ENCODE measurements at places on chromosomes 11 and 22.

DNA sequence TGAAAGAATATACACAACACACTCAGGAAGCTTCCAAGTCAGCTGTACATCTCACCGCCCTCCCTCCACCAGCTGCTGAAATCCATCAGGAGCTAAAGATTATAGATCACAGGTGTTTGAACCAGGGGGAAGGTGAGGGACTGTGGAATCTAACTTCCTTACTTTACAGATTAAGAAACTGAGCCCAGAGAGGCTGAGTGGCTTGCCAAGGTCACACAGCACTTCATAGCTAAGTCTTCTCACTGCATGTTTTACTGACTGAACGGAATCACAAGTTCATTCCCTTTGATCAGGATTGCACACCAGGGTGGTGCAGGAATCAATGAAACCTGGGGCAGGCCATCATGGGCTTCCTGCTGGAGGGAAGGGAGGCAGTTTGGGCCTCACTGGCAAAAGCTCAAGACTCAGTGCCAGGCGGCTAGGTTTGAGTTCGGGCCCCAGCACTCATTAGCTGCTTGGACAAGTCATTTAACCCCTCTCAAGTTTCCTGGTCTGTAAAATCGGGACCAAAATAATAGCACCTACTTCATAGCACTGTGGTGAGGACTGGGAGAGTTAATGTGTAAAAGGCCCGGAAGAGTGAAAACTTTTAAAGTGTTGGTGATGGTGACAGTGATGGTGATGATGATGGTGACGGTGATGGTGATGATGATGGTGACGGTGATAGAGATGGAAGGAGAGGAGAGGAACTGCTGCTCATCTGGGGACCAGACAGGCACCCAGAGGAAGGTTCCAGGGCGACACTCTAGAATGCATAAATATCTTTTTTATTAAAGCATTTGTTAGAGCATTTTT lies 8.2 kb downstream of the CD5 start:
- no peak for DNase-seq

GRCh38 chr11:70335511-70335910 lies 62.8 kb upstream of the CTTN start:
- no peak for DNase-seq

DNA sequence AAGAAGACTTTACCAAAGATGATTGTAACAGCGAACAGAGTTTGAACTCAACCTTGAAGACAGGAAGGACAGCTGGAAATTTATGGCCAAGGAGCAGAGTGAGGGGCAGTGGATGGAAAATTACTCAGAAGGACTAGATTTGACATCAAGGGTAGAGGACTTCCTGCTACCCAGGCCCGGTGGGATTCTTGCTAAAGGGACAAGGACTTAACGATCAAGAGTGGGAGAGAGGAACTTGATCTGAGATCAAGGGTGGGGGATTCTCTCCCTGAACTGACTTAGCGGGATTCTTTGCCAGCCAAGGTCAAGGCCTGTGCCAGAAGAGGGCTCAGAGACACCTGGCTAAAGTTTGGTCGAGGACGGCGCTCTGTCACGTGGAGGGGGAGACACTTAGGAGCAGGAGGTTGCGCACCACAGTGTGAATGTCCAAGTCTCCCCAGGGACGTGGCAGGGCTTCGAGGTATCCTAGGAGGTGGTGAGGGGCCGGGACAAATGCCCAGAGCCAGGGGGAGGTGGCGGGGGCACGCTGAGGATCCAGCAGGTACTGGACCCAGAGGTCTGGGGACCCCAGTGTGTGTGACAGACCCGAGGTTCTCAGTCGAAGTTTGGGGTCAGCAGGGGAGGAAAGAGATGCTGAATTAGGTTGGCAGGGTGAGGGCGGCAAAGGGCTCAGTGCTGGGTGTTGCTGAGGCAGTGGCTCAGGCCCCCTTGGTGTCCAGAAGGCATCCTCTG lies 46.1 kb upstream of the SHISAL1 start:
- no peak for DNase-seq

DNA sequence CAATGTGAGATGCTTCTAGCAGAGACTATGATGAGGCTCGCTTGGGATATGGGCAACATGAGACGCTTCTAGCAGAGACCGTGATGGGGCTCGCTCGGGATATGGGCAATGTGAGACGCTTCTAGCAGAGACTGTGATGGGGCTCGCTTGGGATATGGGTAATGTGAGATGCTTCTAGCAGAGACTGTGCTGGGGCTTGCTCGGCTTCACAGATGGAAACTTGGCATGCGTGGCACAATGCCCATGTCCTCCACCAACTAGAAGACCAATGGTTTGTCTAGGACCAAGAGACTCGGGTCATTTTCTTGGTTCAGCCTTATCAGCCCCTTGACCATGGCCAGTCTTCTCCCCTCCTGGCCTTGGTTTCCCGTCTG lies 7.1 kb downstream of the MYEOV start:
- DNase-seq = no peak

GRCh38 chr22:43241138-43241597 lies 54.2 kb upstream of the TTLL12 start:
- DNase-seq = no peak

GRCh38 chr11:69691463-69691862 lies 12.4 kb downstream of the FGF19 start:
- DNase-seq = no peak

Measured in naive B cell (primary cell).